Fibroblast of skin of scalp (primary cell): ENCODE measurements at places on chromosomes 7 and 10.

GRCh38 chr7:2203766-2204300 is 28.9 kb downstream of the MAD1L1 start:
- no peak for DNase-seq

GRCh38 chr7:5525271-5526099 is 101.9 kb upstream of the TNRC18 start:
- DNase-seq: peak; percentile 83

- no peak for DNase-seq
Observed at GRCh38 chr10:75407224-75407712, 5.7 kb upstream of the ZNF503 start.

GRCh38 chr10:17226891-17227303 is 1.1 kb upstream of the VIM start:
- DNase-seq: no peak

GRCh38 chr7:134693256-134693655 is 46.6 kb downstream of the BPGM start:
- peak; percentile 95 for DNase-seq
